Amniotic stem cell (primary cell): ENCODE measurements at places on chromosomes 2 and 18.

DNA sequence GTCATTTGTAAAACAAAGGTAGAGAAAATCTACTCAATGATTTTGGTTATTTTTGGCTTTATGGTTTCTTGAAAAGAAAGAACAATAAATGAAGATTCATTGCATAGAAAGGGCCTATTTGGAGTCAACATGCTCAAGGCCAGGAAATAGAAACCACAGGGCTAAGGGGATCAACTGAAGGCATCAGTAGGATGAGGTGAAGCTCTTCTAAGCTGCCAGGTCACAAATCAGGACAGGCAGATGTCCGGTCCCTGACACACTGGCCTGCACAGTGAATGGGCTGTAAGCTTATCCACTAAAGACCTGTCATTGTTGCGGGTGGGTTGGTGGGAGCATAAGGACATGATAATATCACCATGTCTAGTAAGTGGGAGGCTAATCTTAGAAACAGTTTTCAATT, 31.6 kb upstream of the RNF138 start:
- no peak for DNase-seq

- no peak for DNase-seq
These were observed 69.0 kb downstream of the STPG4 start for GRCh38 chr2:47086054-47086471.

GRCh38 chr2:209189893-209190292, 234.0 kb upstream of the MAP2 start:
- no peak for DNase-seq

DNA sequence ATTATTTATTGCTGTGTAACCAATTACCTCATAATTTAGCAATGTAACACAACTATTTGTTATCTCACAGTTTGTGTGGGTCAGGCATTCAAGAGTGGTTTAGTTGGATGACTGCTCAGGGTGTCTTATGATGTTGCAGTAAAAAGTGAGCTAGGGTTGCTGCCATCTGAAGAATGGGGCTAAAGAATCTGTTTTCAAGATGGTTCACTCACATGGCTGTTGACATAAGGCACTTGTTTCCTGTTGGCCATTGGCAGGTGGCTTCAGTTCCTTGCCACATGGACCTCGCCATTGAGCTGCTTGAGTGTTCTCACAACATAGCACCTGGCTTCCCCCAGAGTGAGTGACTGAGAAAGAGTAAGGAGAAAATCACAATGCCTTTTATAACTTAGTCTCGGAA, 123.2 kb downstream of the TMEM17 start:
- no peak for DNase-seq

DNA sequence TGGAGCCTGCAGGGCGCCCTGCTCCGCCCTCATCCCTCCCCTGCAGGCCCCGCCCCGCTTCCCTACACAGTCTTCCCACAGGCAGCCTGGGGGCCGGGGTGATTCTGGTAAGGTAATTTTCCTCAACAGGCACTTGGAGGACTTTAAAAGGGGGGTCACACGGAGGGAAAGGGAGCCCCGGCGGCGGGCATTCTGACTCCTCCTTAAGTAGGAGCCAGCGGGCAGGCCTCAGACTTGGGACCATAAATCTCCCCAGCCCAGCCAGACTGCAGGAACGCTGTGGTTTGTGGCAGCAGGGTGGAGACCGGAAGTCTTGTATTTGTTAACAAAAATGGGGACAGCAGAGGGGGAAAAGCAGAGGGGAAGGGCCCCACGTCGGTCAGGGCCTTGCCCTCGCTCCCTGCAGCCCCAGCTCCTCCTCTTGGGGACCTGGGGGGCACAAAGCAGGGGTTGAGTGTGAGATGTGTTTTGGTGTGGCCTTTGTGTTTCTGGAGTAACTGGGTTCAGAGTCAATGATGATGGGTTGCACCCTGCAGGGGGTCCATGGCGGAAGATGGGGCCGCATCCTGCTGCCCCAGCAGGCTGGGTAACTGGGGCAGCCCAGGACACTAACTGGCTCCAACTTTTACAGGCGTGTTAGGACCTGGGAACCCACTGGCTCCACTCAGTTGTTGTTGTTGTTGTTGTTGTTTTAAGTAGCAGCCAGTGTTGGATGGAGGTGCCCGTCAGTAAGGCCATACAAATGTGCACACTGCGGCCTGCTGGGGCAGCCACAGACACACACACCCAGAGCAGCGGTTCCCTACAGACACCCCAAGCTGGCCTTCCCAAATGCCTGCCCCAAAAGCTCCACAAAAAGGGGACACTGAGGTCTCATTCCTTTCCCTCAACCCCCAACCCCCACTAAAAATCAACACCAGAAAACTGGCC, 27.7 kb downstream of the SMAD7 start:
- DNase-seq: peak; percentile 69
